Mammary epithelial cell (primary cell): ENCODE measurements at places on chromosomes 1 and 21.

- DNase-seq: no peak
Measured at GRCh38 chr21:39818557-39818956, 48.7 kb upstream of the PCP4 start.

- no peak for DNase-seq
Measured at GRCh38 chr1:219405531-219406331, 207.2 kb downstream of the ZC3H11B start.

DNA sequence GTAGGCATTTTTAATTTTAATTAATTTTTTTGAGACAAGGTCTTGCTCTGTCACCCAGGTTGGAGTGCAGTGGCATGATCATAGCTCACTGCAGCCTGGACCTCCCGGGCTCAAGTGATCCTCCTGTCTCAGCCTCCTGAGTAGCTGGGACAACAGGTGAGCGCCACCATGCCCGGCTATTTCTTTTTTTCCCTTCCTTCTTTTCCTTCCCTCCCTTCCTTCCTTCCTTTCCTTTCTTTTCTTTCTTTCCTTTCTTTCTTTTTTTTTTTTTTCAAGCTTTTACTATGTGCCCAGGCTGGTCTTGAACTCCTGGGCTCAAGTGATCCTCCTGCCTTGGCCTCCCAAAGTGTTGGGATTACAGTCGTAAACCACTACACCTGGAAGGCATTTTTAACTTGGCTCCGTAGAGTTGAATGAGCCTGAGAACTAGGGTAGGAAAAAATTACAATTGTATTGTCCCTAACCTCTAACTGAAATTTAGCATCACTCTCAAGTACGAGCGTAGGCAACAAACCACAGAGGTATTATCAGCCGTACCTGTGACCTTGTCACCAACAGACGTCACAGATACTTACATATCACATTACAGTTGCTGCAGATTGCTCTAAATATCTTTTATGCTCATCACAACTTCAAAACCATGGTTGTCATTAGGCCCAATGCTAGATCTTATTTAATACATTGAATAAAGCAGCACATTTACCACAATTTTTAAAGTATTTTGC lies 8.0 kb downstream of the RUNX3 start:
- DNase-seq: no peak

GRCh38 chr1:155206891-155207805 lies 549 bp downstream of the THBS3 start:
- peak; percentile 74 for DNase-seq

GRCh38 chr1:27395441-27396195 lies 3.2 kb downstream of the GPR3 start:
- peak; percentile 63 for DNase-seq

GRCh38 chr1:66978201-66978600 lies 53.4 kb downstream of the MIER1 start:
- DNase-seq: no peak

GRCh38 chr1:202160377-202160940 lies at the start of gene PTPN7:
Gene PTPN7 (minus strand): TSS chr1:202160602. CDS start chr1:202159402, 1,200 bp downstream.
- DNase-seq: no peak

DNA sequence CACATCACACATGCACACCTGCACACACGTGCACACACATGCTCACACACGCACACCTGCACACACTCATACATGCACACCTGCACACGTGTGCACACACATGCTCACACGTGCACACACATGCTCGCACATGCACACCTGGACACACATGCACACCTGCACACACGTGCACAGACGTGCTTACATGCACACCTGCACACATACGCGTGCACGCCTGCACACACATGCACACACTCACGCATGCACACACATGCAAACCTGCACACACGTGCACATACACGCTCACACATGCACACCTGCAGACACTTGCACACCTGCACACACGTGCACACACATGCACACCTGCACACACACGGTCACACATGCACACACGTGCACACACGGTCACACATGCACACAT lies 32.6 kb downstream of the CFAP74 start:
- no peak for DNase-seq

GRCh38 chr1:110513511-110513910 lies 5.5 kb downstream of the KCNA10 start:
- no peak for DNase-seq
